ENCODE measurements at places on chromosomes 2 and 18.
A peak's percentile ranks its signal among the peaks of the same experiment; 100 is the strongest.

DNA sequence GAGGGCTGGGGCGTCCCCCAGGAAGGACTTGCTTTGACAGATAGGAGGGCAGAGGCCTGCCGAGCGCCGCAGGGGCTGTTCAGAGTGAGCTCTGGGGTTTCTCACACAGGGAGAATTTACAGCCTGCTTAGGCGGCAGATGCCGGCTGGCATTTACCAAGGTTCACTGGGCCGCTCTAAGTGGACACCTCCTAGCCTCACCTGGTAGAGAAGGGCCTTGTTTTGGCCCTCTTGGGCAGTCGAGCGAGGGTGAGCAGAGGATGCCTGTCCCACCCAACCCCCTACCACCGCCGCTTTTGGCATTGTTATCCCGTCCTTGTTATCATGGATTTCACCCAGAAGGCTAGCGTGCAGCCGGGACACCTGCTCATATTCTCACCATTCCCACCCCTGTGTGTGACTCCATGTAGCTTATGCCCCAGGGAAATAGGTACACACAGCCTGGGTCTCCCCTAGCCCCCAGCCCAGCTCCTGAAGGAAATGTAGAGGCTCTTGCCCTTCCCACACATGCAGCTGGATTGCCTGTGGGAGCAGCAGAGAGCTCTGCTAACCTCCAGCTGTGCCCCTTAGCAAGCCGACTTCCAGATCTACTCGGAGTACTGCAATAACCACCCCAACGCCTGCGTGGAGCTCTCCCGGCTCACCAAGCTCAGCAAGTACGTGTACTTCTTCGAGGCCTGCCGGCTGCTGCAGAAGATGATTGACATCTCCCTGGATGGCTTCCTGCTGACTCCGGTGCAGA, 52.4 kb downstream of the FAM168B start:
- peak; percentile 43 for DNase-seq

- no peak for DNase-seq
Observed at GRCh38 chr2:236012155-236012554, 156.0 kb downstream of the GBX2 start.

- no peak for DNase-seq
Observed at GRCh38 chr2:197711578-197711977, 6.4 kb downstream of the MARS2 start.

- no peak for DNase-seq
Observed at GRCh38 chr2:101435001-101435862, 39.7 kb downstream of the RFX8 start.

DNA sequence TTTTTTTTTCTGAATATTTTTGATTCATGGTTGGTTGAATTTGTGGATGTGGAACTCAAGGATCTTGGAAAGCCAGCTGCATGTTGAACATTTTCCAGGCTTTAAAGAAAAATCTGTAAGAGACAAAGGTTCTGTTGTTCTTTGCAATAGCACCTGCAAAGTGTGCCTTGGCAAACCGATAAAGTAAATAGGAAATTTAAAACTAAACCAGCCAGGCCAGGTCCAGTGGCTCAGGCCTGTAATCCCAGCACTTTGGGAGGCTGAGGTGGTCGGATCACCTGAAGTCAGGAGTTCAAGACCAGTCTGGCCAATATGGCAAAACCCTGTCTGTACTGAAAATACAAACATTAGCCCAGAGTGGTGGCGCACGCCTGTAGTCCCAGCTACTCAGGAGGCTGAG, 74.4 kb downstream of the RIF1 start:
- DNase-seq: no peak

- DNase-seq: no peak
Observed at GRCh38 chr2:200077210-200077650, 121.8 kb downstream of the MAIP1 start.

- DNase-seq: no peak
Observed at GRCh38 chr18:23521907-23522306, 18.6 kb downstream of the RMC1 start.

DNA sequence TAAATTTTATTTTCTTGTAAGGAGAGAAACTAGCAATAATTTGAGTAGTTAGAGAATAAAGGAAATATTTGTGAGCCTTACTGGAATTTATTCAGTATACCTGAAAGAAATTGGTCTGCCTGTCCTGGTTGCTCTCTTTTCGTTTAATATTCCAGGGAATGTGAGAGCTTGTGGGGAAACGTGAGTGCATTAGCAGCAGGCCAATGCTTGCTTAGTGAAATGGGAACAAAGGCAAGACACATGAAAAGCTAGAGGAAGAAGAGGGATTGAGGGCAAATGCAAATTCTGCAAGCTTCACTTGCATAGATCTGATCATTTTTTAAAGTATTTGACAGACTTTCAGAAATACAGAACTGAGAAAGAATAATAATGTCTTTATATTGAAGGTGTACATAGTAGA, 111.0 kb downstream of the ERBB4 start:
- DNase-seq: no peak

GRCh38 chr2:223010641-223011040, 41.3 kb upstream of the KCNE4 start:
- no peak for DNase-seq

DNA sequence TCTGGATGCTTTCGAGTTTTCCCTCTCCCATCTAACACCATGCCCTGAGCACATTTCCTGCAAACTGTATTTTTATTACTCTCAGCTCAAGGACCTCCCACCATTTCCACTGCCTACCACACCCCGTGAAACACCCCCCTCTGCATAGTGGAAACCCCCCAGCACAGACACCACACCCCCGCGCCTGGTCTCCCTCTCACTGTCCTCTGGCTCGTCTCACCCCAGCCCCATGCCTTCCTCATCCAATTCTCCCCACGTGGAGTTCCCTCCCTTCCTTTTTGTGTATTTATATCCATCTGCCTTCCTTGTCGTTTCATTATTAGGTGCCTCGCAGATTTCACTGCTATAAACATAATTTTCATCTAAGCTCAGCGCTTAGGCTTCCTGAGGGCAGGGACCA, 307.5 kb downstream of the CELF4 start:
- no peak for DNase-seq

GRCh38 chr2:233381638-233381995, 27.3 kb downstream of the DGKD start:
- no peak for DNase-seq

- no peak for DNase-seq
Observed at GRCh38 chr18:46506974-46507586, 149.9 kb downstream of the LOXHD1 start.

- no peak for DNase-seq
Observed at GRCh38 chr2:20569464-20570223, 81.3 kb downstream of the HS1BP3 start.

- DNase-seq: no peak
Observed at GRCh38 chr18:58511897-58512581, 116.9 kb downstream of the ALPK2 start.

GRCh38 chr2:240970816-240971215, 27.6 kb upstream of the SNED1 start:
- DNase-seq: no peak

GRCh38 chr2:12931186-12931844, 214.6 kb downstream of the TRIB2 start:
- DNase-seq: no peak

Measured in activated CD4-positive, alpha-beta T cell treated with anti-CD3 and anti-CD28 coated beads for 36 hours (primary cell).